Left renal pelvis (tissue), 4 donors: ENCODE measurements at places on chromosomes 12 and 14. TPM values are rescaled to one million over a fixed set of nuclear protein-coding genes. Genes with fewer than 3 reads are reported as not detected.
A peak's percentile ranks its signal among the peaks of the same experiment; 100 is the strongest.

Gene RNASE7
- 0.63 TPM for polyA plus RNA-seq

Gene TMEM116
- 34.8 TPM for polyA plus RNA-seq

Gene TRHDE
- 31.0 TPM for polyA plus RNA-seq

Gene NTN4
- polyA plus RNA-seq = 107 TPM

Gene PRR4
- polyA plus RNA-seq = 8.5 TPM

Gene FGF23
- 0.05 TPM for polyA plus RNA-seq

Gene DCAF4
- polyA plus RNA-seq = 15.9 TPM

Gene MYH6
- 0.16 TPM for polyA plus RNA-seq

Gene CLEC2D
- polyA plus RNA-seq = 24.7 TPM

GRCh38 chr14:99522457-99522891, 41.3 kb downstream of the CCNK start:
- no peak for DNase-seq

GRCh38 chr14:64979336-64980074, 7.2 kb upstream of the FNTB start:
- no peak for DNase-seq

- no peak for DNase-seq
Measured at GRCh38 chr14:87754520-87755223, 238.3 kb downstream of the GALC start.

- DNase-seq = peak; percentile 68
Measured at GRCh38 chr12:132506328-132507160, 16.6 kb downstream of the FBRSL1 start.

DNA sequence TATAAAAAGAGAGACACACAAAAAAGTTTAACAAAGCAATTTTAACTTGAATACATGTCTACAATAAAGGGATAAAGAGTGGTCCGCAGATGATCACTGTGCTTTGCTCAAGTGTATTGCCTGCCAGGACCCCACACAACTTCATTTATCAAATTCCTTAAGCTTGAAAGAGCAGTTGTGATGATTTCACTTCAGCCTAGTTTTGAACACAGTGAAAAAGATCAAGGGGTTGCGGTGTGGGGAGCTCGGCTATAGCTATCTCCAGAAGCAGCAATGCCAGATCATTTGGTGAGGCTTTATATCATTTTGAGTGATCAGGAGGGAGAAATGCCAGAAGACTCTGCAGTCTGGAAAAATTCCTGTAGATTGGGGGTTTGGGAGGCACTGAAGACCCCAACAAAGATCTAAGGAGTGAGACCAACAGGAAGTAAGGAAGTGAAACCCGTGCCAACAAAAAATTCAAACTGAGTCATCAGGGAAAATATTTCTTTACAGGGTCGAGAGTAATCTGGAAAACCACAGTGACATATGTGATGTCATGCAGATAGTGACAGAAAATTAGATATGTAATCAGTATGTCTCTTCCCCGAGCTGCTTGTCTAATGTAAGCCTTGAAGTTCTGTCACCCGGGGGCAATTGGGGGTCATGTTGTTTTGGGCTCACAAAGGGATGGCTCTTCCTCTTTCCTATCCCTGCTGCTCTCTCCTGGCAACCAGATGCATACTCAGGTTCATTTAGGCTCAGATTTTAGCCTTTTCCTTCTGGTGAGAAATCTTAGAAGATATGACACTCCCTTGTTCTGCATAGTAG, 221.8 kb downstream of the MSRB3 start:
- no peak for DNase-seq

GRCh38 chr14:104169005-104169698, 30.8 kb downstream of the KIF26A start:
- no peak for DNase-seq

DNA sequence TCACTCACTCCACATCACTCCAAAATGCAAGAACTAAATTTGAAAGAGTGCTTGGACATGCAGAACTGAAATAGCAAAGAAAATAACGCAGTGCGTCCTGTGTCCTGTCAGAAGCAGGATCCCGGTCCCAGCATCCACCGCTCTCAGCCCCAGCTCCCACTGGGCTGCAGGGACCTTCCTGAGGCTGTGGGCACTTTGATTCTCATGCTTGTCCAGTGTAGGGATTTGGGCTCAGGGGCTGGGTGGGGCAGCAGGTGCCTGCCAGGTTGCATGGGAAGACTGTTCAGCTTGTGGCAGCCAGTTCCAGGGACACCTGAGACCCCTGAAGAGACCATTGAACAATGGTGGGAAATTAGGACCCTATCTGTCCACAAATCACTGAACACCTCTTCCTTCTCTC, 140.0 kb upstream of the FKBP4 start:
- no peak for DNase-seq

GRCh38 chr12:96166765-96167164, 27.4 kb upstream of the ELK3 start:
- no peak for DNase-seq

GRCh38 chr12:52715416-52715815, 12.1 kb upstream of the KRT77 start:
- no peak for DNase-seq

GRCh38 chr14:23433457-23433856, 2.0 kb downstream of the MYH7 start:
- DNase-seq = no peak

DNA sequence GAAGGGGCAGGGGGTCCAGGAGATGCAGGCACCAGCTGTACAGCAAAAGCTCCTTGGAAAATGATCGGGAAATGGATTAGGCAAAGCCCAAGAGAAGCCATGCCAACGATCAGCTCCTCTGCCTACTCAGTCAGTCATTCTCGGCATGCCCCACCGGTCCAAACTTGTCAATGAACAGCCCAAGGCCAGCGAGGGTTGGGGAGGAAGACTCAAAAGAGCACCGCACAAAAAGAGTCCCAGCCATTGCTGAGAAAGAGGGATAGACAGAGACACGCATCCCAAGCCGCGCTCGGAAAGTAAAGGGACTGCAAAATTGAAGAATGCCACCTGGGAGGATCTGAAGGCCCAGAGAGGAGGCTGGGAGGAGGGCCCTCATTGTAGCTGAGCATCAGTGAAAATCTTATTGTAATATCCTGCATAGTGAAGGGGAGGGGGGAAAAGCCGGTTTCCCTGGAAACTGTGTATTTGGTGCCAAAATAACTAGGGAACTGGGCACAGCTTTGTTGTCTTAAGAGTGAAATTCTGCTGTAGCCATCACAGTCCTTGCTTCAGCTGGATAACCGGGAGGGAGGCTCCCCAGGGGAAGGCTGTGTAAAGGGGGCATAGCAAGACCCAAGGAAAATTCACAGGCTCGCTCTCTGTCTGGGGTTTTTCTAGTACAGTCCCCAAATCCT, 4.7 kb downstream of the KDM2B start:
- DNase-seq = no peak

- no peak for DNase-seq
Measured at GRCh38 chr14:29906256-29906870, 21.3 kb downstream of the PRKD1 start.

DNA sequence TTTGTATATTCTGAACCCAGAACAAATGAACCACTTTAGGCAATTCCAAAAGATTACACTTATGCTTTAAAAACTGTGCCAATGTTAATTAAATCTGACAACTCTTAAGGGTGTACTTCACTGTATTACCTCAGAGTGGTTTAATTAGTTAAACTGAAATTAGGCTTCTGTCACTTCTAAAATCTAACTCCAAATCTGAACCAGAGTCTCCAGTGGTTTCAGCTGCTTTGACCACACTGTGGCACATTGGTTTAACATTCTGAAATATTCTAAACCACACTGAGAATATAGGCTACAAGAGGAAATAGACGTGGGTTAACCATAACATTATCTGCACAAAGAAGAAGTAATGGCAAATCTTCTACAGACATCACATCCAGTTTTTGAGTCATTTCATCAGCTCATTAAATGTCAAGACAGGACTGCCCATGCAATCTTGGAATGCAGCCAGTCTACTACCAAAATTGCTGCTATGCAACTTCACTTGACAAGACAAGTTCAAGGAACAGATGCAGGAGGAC, 94.8 kb downstream of the LRP6 start:
- no peak for DNase-seq

DNA sequence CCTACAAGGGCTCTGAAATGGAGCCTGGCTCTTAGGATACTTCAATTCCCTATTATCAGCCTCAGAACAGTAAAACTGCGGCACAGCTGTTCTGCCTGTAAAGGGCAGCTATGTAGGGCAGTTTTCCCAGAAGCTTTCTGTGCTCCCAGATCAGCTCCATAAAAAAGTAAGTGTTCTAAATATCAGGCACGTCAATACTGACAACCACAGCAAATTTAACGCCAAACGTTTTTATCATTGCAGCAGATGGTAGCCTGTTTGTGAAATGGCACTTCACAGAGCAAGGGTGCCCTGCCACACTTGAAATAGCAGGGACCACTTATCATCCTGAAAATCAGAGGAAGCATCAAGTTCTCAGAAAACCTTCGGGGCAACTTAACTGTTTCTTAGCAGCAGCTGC, 54.8 kb upstream of the PTHLH start:
- no peak for DNase-seq

GRCh38 chr12:121358073-121358472, 5.9 kb upstream of the ANAPC5 start:
- no peak for DNase-seq

- no peak for DNase-seq
Measured at GRCh38 chr14:52987514-52987913, 36.7 kb upstream of the FERMT2 start.

- no peak for DNase-seq
Measured at GRCh38 chr14:68591786-68592185, 201.1 kb downstream of the ZFP36L1 start.

GRCh38 chr12:31989571-31990362, 30.6 kb downstream of the RESF1 start:
- DNase-seq = no peak

DNA sequence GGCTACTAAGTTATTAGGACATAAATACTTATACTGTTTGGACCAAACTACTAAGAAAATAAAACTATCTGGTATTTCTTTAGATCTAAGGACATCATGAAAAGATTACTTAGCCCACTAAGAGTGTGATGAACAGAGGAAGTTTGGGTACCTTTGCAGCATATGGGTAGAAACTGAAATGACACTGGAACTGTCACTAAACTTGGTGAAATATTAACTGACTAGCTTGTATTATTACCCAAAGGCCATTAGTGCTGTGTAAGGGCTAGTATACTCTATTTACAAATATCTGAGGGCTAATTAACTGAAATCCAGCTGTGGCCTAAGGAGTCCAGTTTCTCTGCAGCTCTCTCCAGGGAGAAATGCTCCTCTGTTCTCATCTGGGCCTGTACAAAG, 45.5 kb downstream of the PAWR start:
- DNase-seq = no peak

DNA sequence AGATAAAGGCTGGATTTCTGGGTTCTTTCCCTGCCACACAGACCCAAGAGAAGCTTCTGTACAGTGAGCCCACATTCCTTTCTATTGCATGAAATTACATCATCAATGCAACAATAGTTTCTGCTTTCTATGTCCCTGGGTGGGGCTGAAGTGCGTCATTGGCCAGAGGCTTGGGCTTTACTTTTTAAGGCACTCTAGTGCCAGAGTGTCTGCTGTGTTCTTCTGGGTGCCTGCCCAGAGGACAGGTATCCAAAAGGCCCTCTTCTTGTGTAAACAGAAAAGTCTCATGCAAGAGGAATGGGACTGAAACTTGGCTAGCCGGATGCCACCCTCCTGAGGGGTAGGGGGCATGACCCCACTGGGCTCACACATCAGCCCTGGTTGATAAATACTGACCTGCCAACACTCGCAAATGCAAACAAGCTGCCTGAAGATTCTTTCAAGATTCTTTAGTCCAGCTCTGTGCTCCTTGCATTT, 5.9 kb downstream of the KRT86 start:
- DNase-seq = no peak

DNA sequence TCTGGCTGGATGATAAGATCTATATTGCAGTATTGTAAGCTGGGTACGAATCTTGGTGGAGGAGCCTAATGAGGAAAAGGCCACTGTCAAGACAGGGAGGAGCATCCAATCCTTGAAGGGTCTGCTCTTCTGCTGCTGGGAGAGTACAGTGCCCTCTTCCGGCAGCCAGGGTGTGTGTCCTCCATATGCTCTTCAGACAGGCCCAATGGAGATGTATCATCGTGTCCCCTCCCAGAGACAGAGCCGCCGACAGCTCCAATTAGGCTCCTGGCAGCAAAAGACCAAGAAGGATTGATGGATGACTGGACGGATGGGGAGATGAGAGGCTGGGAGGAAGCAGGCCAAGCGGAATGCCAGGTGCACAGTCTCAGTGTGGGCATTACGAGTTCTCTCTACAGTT, 51.6 kb upstream of the PIWIL1 start:
- no peak for DNase-seq

GRCh38 chr14:71498212-71498611, 434.0 kb upstream of the RGS6 start:
- no peak for DNase-seq

DNA sequence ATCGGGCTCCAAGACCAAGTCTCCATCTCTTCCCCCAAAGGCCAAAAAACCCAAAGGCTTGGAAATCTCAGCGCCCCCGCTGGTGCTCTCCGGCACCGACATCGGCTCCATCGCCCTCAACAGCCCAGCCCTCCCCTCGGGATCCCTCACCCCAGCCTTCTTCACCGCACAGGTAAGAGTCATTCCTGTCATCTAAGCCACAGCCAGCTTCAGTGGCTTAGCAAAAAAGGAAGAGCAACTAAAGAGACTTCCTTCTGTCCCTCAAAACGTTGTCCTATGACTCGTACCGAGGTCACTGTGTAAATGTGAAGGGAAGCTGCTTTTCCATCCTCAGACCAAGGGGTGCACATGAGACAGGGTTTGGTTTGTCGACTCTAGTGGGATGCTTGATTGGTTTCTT, 53.4 kb downstream of the ELK3 start:
- DNase-seq = no peak
